ENCODE measurements at places on chromosomes 4 and X.

DNA sequence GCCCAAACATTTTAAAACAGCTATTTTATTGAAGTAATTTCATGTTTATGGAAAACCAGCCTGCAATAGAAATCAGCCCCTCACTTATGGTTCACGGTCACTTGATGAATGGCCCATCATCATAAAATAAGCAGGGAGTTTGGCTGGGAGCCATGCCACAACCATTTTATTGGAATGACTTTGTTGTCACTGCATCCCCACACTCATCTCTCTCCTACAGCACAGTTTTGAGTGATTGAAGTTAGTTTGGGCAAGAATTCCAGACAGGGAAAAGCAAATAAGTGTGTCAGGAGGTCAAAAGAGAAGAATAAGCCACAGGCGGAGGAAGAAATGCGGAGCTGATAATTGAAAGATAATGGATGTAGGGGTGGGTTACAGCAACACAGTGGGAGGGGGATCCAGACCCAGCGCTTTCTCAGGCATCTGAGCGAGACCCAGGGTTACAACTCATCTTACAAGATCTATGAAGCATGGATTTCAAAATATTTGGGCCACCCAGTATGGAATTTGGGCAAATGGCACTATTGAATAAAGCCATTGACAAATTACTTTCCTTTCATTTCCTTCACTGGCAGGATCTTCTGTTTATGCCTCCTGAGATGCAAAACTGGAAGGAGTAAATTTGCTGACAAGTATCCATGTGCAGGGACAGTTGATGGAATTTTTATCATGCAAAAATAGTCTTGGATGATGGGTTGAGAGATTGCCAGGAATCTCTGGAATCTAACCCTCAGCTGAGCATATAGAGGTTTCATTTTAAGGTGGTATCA, 100.8 kb downstream of the SHROOM3 start:
- DNase-seq: peak; percentile 61

DNA sequence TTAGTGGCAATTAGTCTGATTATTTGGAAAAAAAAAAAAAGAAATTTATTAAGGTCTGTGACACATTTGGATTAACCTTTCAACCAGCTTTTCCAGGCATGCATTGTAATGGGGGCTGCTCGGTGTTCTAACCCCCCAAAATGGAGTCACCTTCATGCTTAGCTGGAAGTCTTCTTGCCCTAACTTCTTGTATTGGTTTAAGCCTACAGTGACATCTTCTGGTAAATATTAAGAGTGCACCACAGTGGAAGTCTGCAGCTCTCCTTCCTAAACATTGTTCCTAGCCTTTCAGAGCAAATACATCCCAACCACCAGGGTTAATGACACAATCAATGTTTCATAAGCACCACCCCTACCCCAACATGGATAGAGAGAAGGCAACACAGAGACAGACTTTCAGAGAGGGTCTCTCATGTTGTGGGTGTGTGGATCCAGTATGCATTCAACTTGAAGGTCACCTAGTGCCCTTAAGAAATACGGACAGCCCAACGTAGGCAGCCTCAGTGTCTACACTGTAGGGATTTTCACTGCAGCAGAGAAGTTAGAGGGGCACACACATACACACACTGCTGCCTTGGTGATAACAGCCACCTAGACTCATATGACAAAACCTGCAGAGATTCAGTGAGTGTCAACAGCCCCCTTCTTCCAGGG, 142.9 kb upstream of the MBNL3 start:
- no peak for DNase-seq

DNA sequence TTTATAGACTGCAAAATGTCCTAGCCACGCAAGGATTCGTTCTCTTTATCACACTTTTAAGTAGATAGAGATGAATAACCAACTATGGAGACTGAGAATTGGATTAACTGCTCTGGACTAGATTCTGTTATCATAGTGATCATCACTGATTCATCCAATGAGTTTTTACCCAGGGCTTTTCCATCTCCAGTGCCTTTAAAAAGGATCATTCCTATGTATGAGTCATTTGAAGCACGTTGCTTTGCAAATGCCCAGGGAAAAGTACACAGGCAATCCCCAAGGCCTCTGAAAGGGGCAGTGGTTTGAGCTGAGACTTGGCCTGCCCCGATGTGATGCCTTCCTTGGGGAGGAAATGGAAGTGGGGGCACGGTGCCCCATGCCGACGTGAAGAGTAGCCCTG, 122.7 kb upstream of the PSAPL1 start:
- peak; percentile 66 for DNase-seq

GRCh38 chr4:101825953-101826352, 35.4 kb downstream of the BANK1 start:
- no peak for DNase-seq

GRCh38 chr4:156838761-156839160, 132.8 kb downstream of the PDGFC start:
- no peak for DNase-seq

- no peak for DNase-seq
Measured at GRCh38 chrX:107204068-107204605, 2.1 kb downstream of the NUP62CL start.

DNA sequence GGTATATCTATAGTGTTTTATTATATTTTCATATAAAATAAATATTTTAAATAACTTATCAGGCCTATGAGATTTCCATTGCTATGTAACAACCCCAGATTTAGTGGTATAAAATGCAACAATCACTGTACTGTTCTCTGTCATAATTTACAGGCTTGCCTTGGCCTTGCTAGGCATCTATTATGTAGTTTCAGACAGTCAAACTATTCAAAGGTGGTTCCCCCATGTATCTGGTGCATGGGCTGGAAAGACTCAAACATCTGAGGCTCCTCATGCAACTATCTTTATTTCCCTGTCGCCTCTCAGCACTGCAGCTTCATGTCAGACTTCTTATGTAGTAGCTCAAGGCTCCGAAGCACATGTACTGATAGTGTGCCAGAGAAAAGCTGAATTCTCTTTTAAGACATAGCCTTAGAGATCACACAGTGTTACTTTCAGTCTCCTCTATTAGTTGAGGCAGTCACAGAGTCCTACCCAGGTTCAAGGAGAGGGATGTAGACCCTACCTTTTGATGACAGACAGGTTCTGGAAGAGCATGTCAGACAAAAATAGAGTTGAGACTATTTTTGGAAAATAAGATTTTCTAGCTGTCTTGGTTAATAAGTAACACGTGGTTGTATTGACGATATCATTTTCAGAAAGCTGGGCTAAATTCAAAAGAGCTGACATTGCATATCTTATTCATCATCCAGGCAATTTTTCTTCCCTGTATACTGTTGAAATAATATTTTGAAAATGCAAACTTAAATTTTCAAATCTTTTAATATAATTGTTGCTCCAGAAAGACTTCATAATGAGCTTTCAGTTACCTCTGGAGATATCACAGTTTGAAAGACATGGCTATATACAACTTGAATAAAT, 19.4 kb downstream of the MTTP start:
- no peak for DNase-seq

DNA sequence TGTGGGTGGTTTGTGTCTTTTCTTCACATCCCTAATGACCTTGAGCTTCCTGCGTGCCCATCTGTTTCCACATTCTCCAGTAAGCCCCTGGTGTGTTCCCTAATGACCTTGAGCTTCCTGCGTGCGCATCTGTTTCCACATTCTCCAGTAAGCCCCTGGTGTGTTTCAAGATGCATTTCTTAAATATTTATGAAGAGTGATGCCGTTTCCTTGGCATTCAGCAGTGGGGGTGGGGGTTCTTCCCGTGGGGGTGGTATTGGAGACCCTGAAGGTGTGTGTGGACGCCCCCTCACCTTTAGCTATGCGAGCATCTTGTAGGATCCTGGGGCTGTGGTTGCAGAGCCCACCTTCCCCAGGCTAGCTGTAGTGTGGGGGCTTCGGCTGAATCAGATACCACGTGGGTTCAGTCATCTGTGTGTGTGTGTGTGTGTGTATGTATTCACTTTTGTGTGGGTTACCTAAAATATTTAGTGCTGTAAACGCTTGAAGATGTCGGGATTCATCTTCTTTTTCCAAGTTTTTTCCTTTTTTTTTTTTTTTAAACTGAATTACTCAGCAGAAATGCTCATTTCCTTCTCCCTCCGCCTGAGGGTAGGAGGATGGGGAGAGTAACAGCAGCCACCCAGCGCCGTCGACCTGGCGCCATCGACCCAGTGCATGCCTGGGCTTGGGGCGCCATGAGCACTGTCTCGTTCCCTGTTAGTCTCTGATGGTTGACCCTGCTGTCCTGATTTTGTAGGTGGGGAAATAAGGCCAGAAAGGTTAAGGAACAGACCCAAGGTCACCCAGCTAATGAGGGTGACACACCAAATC, 9.9 kb downstream of the NSG1 start:
- DNase-seq: peak; percentile 9
